ENCODE measurements at places on chromosomes 6 and 20. TPM values are rescaled to one million over a fixed set of nuclear protein-coding genes. Genes with fewer than 3 reads are reported as not detected.

DNA sequence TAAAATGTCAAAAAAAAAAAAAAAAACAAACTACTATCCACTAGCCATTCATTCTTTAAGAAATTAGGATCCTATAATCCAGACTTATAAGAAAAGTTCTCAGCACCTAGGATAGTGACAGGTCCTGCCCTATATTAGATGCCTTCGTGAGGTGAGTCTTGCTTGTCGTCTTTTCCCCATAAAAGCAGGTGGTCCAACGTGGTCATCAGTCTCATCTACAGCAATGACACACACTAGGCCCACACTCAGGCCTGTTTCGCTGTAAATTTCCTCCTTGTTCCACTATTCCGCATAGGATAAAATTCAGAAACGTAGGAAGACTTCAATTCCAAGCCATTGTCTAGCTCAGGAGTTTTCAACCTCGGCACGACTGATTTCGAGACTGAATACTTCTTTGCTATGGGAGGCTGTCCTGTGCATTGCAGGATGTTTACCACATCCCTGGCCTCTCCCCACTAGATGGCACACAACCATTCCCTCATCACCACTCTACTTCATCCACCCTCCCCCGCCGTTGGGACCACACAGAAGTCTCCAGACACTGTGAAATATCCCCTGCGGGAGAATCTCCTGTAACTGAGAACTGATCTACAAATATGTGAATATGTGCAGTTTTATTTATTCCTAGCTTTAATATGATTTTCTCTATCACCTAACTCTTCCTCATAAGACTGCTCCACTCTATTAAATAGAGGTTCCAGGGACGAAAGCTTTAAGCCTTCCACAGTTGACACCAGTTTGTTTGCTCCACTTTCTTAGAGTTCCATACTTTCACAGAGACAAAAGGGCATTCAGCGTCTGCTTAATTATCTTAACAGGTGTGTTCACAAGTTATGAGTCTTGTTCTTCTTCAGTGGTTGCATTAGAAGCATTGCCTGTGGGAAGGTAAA is 346.3 kb downstream of the BMP2 start:
- peak; percentile 40 for DNase-seq
- H3K27ac ChIP-seq: no peak overlapping the region
- no peaks in the 10 kb centered on the region for H3K36me3 ChIP-seq

GRCh38 chr6:219019-219570 is 73.2 kb upstream of the DUSP22 start:
- H3K36me3 ChIP-seq: no peaks in the 10 kb centered on the region
- H3K27ac ChIP-seq: no peak overlapping the region
- no peaks in the 10 kb centered on the region for H3K4me1 ChIP-seq
- no peak overlapping the region for H3K4me3 ChIP-seq
- H3K27me3 ChIP-seq: peaks cover 3% of the 10 kb centered on the region

DNA sequence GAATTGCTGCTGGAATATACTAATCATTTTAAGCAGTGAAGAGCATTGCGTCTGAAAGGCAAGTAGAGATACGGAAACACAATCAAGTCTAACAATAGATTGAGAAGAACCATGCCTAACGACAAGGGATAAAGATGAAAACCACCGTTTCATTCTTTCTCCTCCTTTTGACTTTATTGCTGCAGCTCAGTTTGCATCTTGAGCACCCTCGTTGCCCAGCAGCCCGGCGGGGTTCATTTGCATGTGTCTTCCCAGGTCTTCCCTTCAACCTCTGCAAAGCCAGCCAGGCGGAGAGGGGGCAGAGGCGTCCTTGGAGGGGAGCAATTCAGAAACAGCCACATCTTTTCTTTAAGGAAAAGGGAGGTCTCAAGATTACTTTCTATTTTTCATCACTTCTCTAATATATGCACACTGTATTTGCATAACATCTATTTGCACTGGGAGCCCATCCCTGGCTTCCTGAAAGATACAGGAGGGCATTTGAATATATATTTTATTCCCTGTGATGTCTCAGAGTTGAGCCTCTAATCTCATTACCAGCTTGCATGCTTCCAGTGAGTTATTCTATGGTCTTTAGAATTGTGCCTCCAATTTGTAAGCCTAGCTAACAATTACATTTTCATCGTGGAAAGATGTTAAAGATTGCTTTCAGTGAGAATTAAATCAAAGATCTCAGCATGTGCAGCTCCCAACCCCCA is 18.7 kb upstream of the PXDC1 start:
- peaks cover 33% of the 10 kb centered on the region for H3K4me1 ChIP-seq
- no peaks in the 10 kb centered on the region for H3K27me3 ChIP-seq
- H3K27ac ChIP-seq: no peak overlapping the region
- DNase-seq: no peak
- no peaks in the 10 kb centered on the region for H3K36me3 ChIP-seq

- no peak overlapping the region for H3K4me3 ChIP-seq
- no peaks in the 10 kb centered on the region for H3K27me3 ChIP-seq
- no peaks in the 10 kb centered on the region for H3K36me3 ChIP-seq
- H3K4me1 ChIP-seq: peaks cover 48% of the 10 kb centered on the region
- DNase-seq: no peak
These were observed 176.4 kb downstream of the MAFB start for GRCh38 chr20:40512591-40512990.

DNA sequence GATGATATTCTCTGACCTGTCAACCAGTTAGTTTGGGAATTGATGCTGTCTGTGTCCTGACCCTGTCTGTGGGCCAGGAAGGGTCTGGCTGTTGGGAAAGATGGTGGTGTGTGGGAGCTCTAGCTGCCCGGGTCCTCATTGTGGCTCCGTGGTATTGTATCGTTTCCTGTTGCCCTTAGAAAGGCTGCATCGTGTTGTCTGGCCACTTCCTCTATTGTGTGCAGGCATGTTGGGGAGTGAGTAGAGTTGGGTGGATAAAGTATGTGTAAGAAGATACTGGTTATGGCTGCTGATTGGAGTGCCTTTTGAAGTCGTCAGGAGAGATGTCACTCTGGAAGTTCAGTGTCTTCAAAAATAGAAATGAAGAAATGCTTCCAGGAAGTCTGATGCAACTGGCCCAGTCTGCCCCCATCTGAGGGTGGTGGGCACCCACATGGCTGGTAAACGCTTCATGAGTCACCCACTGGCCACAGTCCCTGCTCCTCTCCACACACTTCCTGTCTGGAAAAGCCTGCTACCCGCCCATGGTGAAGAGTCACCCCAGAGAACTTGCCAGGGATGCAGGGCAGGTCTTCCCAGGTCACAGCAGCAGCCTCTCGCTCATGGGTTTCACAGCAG is 27.9 kb downstream of the PPARD start:
- H3K27ac ChIP-seq: peak overlapping the region; percentile 99
- H3K4me1 ChIP-seq: peaks cover 45% of the 10 kb centered on the region
- no peaks in the 10 kb centered on the region for H3K36me3 ChIP-seq
- peak overlapping the region; percentile 56 for H3K4me3 ChIP-seq

GRCh38 chr6:144820270-144820669 is 535.1 kb downstream of the UTRN start:
- peaks cover 20% of the 10 kb centered on the region for H3K36me3 ChIP-seq
- H3K4me1 ChIP-seq: no peaks in the 10 kb centered on the region
- peak; percentile 41 for DNase-seq
- no peak overlapping the region for H3K4me3 ChIP-seq

DNA sequence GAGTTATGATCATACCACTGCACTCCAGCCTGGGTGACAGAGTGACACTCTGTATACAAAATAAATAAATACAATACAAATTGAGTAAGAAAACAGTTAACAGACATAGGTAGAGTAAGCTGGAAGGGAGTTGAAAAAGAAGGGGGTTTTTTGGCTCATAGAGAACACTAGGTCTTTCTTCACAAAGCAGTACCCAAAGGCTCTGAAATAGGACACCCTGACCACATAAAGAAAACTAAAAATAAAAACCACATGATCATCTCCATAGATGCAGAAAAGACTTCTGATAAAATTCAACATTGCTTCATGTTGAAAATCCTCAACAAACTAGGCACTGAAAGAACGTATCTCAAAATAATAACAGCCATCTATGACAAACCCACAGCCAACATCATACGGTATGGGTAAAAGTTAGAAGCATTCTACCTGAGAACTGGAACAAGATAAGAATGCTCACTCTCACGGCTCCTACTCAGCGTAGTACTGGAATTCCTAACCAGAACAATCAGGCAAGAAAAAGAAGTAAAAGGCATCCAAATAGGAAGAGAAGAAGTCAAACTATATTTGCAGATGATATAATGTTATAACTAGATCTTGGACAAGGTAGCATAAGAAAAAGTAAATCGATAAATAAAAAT is 48.6 kb downstream of the TOMM6 start:
- no peak overlapping the region for H3K27ac ChIP-seq
- no peaks in the 10 kb centered on the region for H3K4me1 ChIP-seq
- no peaks in the 10 kb centered on the region for H3K27me3 ChIP-seq
- no peak overlapping the region for H3K4me3 ChIP-seq

GRCh38 chr6:42522942-42523814 is 40.7 kb upstream of the UBR2 start:
- no peaks in the 10 kb centered on the region for H3K27me3 ChIP-seq
- peak; percentile 51 for DNase-seq
- H3K4me3 ChIP-seq: no peak overlapping the region
- no peaks in the 10 kb centered on the region for H3K36me3 ChIP-seq
- no peak overlapping the region for H3K27ac ChIP-seq

- peak; percentile 99 for DNase-seq
- H3K36me3 ChIP-seq: no peaks in the 10 kb centered on the region
- peak within 1 kb of the TSS; percentile 50 for H3K27ac ChIP-seq
- H3K27me3 ChIP-seq: no peaks in the 10 kb centered on the region
These were observed at the start of gene OSBPL2 for GRCh38 chr20:62237801-62238568. Gene OSBPL2, plus strand, starts transcription at chr20:62238521. Its CDS starts 17,664 bp downstream, at chr20:62256185.

- H3K27ac ChIP-seq: peak overlapping the region; percentile 43
- H3K4me3 ChIP-seq: 0 out of 2 replicates have a peak overlapping the region, but pooled peaks have one; percentile 15
- 0 out of 2 replicates have a peak, but pooled peaks cover 13% of the 10 kb centered on the region for H3K36me3 ChIP-seq
- peaks cover 14% of the 10 kb centered on the region for H3K4me1 ChIP-seq
- no peaks in the 10 kb centered on the region for H3K27me3 ChIP-seq
These were observed 9.4 kb downstream of the CDK5RAP1 start for GRCh38 chr20:33391722-33392415.

DNA sequence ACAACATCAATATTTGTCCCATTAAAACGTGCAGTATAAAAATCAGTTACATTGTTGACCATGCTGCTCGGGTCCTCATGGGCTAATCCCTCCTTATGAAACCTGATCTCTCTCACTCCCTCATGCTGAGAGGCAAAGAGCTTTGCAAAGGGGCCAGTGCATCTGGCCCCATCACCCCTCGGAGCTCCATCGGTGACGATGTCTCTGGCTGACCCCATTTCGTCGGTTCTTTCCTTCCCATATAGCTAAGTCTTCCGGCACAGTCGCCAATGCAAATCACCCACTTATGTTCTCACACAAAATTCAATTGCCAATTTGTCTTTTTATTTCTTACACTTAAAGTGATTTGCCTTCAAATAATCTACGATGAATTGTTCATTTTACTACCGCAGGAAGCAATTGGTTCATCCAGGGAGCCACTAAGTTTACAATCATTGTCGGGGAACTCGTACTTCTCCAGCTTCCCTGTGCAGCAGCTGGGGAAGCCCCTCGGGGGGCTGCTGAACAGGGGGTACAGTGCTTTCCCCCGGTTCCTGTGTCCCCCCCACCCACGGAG is 199.8 kb upstream of the CDH4 start:
- no peak overlapping the region for H3K27ac ChIP-seq
- H3K4me3 ChIP-seq: no peak overlapping the region
- DNase-seq: no peak
- no peaks in the 10 kb centered on the region for H3K4me1 ChIP-seq

DNA sequence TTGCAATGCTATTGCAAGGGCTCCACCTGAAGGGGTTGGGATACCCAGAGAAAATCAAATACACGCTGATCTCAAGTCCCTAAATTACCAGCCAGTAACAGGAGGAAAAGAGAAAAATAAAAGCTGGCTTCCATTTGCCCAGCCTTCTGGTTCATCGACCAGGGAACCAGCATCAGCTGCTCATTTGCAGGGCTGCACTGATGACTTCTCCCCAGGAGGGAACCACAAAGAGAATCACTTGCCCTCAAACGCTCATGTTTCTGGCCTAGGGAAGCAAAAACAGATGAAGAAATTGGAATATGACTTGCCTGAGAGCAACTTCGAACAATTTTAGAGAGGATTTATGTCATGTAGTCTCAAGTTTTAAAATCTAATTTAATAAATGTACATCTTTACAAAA is 119.7 kb downstream of the SH3BGRL2 start:
- peaks cover 5% of the 10 kb centered on the region for H3K27me3 ChIP-seq
- no peak overlapping the region for H3K4me3 ChIP-seq

Gene POU3F2
- polyA plus RNA-seq: not detected

Gene CST7
- polyA plus RNA-seq: not detected
